Suppressor macrophage treated with lipopolysaccharide for 1 hour (primary cell): ENCODE measurements at places on chromosomes 7 and 10.

- DNase-seq: no peak
Measured at GRCh38 chr10:70459774-70460490, 18.5 kb upstream of the NODAL start.

DNA sequence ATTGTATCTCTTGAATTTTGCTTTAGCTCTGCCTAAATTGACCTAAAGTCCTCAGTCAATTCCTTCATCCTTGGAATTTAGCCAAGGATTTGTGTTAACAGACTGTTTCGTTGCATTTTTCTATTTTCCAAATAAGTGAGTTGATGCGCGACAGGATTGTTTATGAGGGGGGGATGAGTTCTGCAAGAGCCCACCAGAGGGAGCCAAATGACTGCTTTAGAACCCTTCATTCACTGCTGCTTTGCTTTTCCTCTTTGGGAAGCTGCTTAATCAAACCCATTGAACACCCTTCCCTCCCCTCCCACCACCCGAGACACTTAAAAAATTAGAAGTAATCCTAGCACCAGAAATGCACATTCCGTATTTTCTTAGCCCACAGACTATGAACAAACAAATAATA lies 33.7 kb upstream of the PTF1A start:
- peak; percentile 68 for DNase-seq

DNA sequence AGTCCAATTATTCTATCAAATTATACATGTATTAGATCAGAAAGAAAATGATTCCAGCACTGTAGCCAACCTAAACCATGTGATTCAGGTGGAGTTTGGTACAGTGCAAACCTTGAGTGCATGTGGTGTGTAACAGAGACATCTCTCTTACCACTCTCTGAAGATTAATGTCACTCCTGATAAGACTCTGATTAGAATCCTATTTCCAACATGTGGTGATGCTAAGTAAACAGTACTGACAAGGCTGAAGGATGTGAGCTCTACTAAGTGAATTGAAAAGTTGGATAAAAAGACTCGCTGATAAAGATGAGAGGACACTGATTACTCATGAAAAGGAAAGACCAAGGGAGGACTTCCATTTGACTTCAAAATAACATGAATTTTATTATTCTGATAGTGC lies 232.0 kb downstream of the SDK1 start:
- DNase-seq: no peak

DNA sequence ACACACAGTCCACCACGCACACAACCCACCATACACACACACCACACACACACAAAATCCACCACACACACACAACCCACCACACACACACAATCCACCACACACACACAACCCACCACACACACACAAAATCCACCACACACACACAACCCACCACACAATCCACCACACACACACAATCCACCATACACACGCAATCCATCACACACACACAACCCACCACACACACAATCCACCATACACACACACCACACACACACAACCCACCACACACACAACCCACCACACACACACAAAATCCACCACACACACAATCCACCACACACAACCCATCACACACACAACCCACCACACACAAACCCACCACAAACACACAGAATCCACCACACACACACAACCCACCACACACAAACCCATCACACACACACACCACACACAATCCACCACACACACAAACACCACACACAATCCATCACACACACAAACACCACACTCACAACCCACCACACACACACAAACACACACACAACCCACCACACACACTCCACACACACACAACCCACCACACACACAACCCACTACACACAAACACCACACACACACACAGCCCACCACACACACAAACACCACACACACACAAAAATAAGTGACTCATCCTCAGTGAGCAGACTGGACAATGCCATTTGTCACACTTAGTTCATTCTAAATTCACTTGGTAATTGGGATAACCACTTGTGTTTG lies 8.8 kb upstream of the REPIN1 start:
- no peak for DNase-seq

DNA sequence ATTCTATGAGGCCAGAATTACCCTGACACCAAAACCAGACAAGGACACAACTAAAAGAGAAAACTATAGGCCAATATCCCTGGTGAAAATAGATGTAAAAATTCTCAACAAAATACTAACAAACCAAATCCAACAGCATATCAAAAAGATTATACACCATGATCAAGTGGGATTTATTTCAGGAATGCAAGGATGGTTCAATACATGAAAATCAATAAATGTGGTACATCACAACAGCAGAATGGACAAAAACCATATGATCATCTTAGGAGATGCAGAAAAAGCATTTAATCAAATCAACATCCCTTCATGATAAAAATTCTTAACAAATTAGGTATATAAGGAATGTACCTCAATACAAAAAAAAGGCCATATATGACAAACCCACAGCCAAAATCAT lies 5.6 kb upstream of the SCART1 start:
- DNase-seq: no peak

- DNase-seq: peak; percentile 94
Measured at GRCh38 chr10:44968091-44968490, 8.5 kb downstream of the RASSF4 start.

GRCh38 chr10:73964743-73965142 lies 33.2 kb upstream of the VCL start:
- DNase-seq: no peak

- DNase-seq: no peak
Measured at GRCh38 chr7:55069271-55069792, 50.5 kb downstream of the EGFR start.

- no peak for DNase-seq
Measured at GRCh38 chr7:47587976-47588375, 6.1 kb upstream of the TNS3 start.

GRCh38 chr7:155300641-155301452 lies 3.2 kb downstream of the INSIG1 start:
- peak; percentile 38 for DNase-seq

GRCh38 chr7:110800984-110801383 lies 289.9 kb upstream of the LRRN3 start:
- no peak for DNase-seq

DNA sequence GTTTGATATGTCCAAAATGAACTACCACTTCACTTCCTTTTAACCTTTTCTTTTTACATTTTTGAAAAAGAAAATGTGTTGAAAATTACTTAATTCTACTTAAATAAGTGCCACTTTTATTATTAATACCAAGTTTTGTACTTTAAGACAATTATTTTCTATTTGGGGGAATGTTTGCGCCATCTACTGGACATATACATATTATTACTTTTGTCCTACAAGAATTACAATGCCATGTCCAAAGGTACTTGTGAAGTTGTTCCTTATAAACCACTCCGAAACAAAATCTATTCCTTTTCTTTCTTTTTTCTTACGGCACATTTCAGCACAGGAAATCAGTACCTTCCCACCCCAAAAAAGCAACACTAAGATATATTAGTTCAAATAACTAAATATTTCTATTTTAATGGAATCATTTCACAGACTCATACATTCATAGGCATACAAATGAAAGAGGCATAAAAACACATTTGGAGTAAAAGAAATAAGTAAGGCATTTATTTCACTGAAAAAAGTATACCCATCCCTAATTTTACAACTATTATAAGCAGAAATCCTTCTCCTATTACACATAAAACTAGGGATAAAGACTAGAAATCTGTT lies 169.9 kb downstream of the RNF133 start:
- peak; percentile 63 for DNase-seq

- DNase-seq: no peak
Measured at GRCh38 chr7:64946772-64947171, 43.7 kb downstream of the ZNF273 start.

- no peak for DNase-seq
Measured at GRCh38 chr7:30511973-30512662, 7.5 kb upstream of the GGCT start.

- no peak for DNase-seq
Measured at GRCh38 chr7:129144834-129145668, 544 bp downstream of the TSPAN33 start.

- DNase-seq: no peak
Measured at GRCh38 chr7:121521711-121522400, 125.7 kb upstream of the FAM3C start.

- no peak for DNase-seq
Measured at GRCh38 chr7:130303982-130304381, 11.0 kb downstream of the CPA4 start.

DNA sequence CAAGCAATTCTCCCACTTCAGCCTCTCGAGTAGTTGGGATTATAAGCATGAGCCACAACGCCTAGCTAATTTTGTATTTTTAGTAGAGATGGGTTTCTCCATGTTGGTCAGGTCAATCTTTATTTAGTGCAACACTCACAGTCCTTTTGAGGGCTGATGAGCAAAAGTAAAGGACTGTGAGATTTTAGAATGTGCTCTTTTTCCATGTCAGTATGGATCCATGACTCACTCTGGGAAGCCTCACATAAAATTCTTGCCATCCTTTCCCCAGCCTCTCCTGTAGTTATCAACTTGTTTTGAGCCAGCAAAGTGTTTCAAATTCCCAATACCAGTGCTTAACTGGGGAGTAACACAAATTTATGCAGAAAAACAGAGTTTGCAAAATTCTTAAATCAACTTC lies 135.8 kb upstream of the CXCL12 start:
- DNase-seq: no peak

DNA sequence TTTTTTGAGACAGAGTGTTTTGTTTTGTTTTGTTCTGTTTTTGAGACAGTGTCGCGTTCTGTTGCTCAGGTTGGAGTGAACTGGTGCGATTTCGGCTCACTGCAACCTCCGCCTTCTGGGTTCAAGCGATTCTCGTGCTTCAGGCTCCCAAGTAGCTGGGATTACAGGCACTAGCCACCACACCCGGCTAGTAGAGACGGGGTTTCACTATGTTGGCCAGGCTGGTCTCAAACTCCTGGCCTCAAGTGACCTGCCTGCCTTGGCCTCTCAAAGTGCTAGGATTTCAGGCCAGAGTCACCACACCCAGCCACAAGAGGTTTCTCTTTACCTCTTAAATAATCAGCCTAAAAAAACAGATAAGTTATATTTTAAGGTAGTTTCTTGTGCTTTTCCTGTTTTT lies 8.7 kb upstream of the ARHGAP12 start:
- DNase-seq: no peak

DNA sequence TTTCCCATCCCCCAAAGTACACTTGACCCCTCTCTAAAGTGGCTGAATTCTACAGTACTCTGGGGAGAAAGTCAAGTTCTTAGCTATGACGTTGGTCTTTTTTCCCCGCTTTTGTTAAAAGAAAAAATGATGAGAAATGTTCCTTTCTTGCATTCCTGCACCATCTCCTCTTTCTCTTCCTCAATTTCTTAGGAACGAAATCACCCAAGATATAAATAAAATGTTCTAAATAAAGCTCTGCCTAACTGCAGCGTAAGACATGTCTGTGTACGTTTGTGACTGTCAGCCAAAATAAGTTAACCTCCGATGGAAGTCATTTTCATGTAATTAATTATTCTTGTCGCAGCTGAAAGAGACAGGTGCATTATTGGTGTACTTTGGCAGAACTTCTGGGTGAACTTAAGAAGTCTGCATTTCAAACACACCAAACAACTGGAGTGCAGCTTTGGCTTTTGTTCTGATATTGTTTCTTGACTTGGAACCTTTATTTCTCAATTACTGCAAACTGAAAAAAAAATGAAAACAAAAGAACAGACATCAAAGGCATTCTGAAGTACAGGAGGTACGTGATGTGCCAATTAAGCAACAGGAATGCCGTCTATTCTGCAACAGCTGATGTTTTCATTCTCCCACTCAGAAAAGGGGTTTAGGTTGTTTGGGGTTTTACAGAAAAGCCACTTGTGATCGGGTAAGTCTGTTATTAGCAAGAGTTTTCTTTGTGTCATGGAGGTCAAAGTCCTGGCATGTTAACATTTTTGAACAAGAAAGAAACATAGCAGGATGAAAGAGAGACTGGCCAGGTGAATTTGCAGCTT lies 82.4 kb upstream of the SDK1 start:
- peak; percentile 34 for DNase-seq

DNA sequence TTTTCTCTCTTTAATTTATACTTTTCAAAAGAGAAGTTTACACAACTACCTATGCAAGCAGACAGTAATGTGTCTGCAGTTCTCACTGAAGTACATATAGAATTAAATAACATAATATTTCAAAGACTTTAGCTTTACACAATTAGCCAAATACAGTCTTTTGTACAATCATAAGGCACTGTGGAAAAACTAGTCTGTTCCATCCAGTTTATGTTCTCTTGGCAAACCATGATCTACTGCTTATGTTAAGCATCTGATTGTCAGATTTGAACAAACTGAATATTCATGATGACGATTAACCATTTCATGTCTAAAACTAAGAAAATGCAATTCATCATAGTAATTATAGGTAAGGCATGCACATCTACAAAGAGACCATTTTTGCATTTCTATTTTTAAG lies 842 bp downstream of the SEMA3A start:
- no peak for DNase-seq

DNA sequence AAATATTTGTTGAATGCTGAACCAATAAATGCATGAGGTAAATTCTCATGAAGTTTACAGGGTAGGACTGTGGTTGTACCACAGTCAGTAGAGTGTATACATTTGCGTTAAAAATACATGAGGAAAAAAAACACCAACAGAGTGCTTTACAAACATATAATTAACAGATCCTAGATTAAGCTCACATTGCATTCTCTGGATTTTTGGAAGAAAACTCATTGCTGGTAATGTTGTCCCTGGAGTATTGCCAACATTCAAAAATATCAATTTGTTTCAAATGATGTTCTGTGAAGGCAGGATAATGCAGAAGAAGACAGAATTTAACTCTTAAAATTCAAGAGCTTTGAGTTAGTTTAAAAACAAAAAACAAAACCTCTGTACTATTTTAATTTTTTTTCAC lies 95.5 kb downstream of the MBL2 start:
- no peak for DNase-seq

GRCh38 chr7:39333701-39334100 lies 232.5 kb upstream of the YAE1 start:
- no peak for DNase-seq

DNA sequence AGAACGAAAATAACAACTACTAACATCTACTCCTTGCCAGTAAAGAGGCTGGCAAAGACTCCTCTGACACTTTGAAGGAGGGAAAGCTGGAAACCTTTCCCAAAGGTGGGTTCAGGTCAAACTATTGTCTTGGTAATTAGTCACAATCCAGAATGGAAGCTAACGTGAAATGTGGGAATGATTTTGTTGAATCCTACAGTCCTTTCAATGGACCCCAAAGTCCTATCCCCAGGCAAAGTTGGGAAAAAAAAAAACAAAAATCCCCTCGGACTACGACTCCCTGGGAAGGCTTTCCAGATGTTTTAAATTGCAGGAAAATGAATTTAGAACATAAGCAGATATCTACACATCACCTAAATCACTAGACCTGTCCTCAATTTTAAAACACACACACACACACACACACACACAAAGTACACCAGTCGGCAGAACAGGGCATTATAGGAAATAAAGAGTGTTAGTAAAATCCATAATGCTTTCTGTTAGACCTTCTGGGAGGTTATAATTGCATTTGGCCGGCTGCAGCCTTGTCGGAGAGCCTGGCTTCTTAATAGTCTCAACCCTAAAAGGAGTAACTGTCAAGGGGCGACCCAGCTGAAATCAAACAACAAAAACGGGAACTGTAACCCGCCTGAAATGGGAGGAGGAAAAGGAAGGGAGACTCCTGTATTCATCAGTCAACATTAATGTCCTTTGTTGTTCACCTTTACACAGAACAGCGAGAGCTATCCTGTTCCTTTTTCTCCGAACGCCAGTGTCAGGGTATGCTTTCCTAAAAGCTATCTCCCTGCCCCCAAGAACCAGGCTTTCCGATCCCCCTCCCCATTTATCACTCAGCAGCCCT lies 1.5 kb downstream of the DOCK4 start:
- DNase-seq: peak; percentile 71

GRCh38 chr10:119401671-119402395 lies 140.7 kb downstream of the RGS10 start:
- DNase-seq: peak; percentile 59
